ENCODE measurements at places on chromosomes 3 and 15. TPM values are rescaled to one million over a fixed set of nuclear protein-coding genes. Genes with fewer than 3 reads are reported as not detected.

The SNRPA1 gene
- total RNA-seq, result 73.5 TPM

The SLC9A9 gene
- 11.4 TPM for total RNA-seq

The ARGFX gene
- not detected for total RNA-seq

The TERB2 gene
- total RNA-seq, result not detected

The SCAPER gene
- total RNA-seq, result 58.0 TPM

DNA sequence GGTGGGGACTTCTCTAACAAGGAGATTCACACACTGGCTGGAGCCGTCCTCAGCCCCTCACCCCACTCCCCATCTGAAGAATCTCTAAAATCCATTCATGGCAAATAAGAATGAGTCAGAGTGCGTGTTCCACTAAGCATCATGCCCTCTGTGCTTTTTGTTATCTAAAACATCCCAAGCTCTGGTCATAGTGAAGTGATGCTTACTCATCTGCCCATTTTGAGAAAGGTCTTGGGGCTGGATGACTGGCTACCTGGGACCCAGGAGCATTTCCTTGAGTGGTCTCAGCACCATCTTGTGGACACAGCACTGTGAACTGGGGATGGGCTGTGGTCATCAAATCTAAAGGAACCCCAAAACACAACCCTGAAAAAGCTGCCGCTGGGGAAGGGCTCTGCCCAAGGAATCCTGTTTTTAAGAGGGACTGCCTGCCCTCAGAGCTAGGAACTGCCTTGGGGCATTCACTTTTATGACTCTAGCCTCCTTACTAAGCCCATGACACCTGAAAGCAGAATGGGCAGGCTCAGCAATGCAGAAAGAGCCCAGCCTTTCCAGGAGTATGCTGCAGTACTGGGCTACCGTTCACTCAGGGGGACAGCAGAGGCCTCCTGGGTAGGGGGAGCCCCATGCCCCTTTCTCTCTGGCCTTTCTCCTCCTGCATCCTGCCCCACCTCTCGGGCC, 53.5 kb downstream of the ZBTB38 start:
- no peak overlapping the region for H3K27ac ChIP-seq
- no peak overlapping the region for H3K4me3 ChIP-seq
- no peaks in the 10 kb centered on the region for H3K27me3 ChIP-seq
- H3K36me3 ChIP-seq, result no peaks in the 10 kb centered on the region

The IQCH gene
- total RNA-seq, result 4.5 TPM

- no peaks in the 10 kb centered on the region for H3K4me1 ChIP-seq
- H3K27ac ChIP-seq, result no peak overlapping the region
- H3K27me3 ChIP-seq, result no peaks in the 10 kb centered on the region
- H3K36me3 ChIP-seq, result no peaks in the 10 kb centered on the region
Observed at GRCh38 chr3:39671116-39671515, 138.3 kb upstream of the MYRIP start.

DNA sequence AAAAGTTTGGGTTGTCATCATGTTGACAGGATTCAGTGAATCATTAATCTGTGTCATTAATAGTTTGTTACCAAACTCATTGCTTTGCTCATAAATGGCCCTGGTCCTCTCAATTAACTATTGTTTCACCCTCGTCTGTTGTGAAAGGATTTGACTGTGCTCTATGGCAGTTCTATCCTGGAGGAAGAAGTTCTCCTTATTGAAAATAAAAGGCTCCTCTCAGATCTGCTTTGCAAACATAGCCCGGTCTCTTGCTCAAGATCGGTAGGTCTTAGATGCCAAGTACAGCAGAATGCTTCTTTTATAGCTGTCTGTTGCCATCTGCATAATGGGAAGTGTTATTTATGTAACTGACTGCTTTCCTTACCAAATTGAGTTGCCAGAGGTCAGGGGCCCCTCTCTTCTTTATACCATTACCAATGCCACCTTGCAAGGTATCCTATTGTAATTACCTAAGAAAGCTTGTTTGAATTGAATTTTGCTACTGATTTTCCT, 146.5 kb downstream of the EBLN2 start:
- peaks cover 24% of the 10 kb centered on the region for H3K4me1 ChIP-seq
- DNase-seq, result no peak
- H3K36me3 ChIP-seq, result no peaks in the 10 kb centered on the region
- no peak overlapping the region for H3K27ac ChIP-seq
- H3K27me3 ChIP-seq, result peaks cover 1% of the 10 kb centered on the region

DNA sequence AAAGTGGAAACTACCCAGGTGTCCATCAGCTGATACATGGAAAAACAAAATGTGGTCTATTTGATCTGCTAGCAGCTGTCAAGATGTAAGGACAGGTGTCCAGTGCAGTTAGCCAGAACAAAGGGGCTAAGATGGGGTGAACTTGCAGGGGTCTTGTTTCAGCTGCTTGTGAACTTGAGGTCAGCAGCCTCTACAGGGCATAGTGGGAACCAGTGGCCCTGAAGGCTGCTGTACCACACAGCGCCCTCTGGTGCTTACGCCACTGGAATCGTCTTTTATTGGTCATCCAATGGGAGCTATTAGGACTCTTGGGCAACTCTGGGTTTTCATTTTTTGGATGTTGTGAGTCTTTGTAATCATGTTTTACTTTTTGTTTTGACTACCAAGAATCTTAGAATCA, 62.2 kb upstream of the CTSH start:
- DNase-seq, result peak; percentile 82
- no peaks in the 10 kb centered on the region for H3K27me3 ChIP-seq
- no peak overlapping the region for H3K27ac ChIP-seq
- no peak overlapping the region for H3K4me3 ChIP-seq

The RBMS3 gene
- total RNA-seq, result 65.1 TPM

The CCDC33 gene
- total RNA-seq, result 0.49 TPM

The CALML4 gene
- total RNA-seq, result 4.1 TPM

DNA sequence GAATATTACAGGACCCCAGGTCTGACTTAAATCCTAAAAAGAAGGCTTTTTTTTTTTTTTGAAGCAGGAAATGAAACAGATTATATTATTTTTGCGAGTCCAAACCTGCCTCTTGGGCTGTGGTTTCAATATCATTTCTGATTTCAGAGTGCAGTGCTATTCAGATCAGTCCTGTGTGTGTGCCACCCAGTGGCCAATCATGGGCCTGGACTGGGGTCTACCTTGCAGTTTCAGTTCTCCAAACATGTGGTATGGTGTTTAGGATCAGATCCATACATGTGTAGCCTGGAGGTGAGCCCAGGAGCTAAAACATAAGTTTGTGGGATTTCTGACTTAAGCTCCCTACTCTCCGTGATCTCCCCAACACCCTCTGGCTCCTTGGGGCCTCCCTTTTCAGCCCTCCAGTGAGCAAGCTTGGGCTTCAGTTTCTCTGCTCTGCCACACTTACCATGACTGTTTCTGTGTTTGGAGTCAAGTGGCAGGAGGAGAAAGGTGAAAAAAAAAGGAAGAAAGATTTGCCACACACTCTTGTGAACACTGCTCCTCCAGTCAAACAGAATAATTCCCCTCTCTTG, 12.1 kb upstream of the THSD4 start:
- no peak overlapping the region for H3K27ac ChIP-seq
- H3K27me3 ChIP-seq, result no peaks in the 10 kb centered on the region
- no peaks in the 10 kb centered on the region for H3K4me1 ChIP-seq
- no peak overlapping the region for H3K4me3 ChIP-seq

DNA sequence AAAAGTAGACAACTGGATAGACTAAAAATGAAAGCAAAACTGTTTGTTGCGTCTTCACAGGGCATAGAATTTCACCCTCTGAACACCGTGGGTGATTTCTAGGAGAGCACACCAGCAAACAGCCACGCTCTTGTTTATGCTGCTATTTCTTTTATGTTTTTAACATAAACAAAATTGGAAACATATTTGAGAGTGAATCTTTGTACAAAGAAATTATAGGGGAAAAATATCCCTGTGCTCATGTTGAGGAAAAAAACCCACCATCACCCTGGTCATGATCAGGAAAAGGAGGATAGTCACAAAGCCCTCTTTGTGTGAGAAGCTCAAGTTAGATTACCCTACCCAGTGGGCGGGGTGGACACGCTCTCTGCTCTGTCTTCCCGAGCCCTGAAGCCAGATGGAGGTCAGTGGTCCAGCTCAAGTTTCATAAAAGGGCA, 313.3 kb downstream of the SATB1 start:
- peaks cover 6% of the 10 kb centered on the region for H3K36me3 ChIP-seq
- H3K27ac ChIP-seq, result peak overlapping the region; percentile 93
- H3K27me3 ChIP-seq, result no peaks in the 10 kb centered on the region
- H3K4me3 ChIP-seq, result no peak overlapping the region

The TM4SF18 gene
- not detected for total RNA-seq

- no peaks in the 10 kb centered on the region for H3K27me3 ChIP-seq
- no peak for DNase-seq
- H3K4me1 ChIP-seq, result no peaks in the 10 kb centered on the region
- H3K4me3 ChIP-seq, result no peak overlapping the region
- no peaks in the 10 kb centered on the region for H3K36me3 ChIP-seq
- H3K27ac ChIP-seq, result no peak overlapping the region
Observed at GRCh38 chr3:65963787-65964677, 74.7 kb downstream of the MAGI1 start.

DNA sequence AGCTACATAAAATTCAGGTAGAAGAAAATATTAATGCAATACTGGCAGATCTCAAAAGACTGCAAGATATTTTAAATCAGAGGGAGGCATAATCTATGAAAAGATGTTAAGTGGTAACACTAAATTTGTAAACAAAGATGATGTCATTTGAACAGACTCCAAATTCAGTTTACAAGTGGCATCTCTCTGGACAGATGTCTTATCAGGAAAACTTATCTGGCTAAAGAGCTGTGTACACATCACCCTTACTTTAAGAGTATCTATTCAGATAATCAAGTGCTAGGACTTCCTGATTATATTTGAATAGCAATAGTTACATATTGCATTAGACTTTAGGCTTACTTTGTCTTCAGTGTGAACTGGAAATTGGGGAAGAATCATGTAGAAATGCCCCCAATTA, 231.5 kb downstream of the WDR72 start:
- peaks cover 10% of the 10 kb centered on the region for H3K4me1 ChIP-seq
- no peak overlapping the region for H3K27ac ChIP-seq
- no peaks in the 10 kb centered on the region for H3K27me3 ChIP-seq

The CFAP100 gene
- total RNA-seq, result not detected

GRCh38 chr3:151630938-151631441, 102.7 kb upstream of the AADACL2 start:
- no peaks in the 10 kb centered on the region for H3K36me3 ChIP-seq
- DNase-seq, result no peak
- H3K4me1 ChIP-seq, result no peaks in the 10 kb centered on the region
- no peak overlapping the region for H3K4me3 ChIP-seq

- no peaks in the 10 kb centered on the region for H3K4me1 ChIP-seq
- H3K36me3 ChIP-seq, result no peaks in the 10 kb centered on the region
- peak overlapping the region; percentile 74 for H3K4me3 ChIP-seq
- no peak for DNase-seq
- peaks cover 6% of the 10 kb centered on the region for H3K27me3 ChIP-seq
Observed at GRCh38 chr3:125213946-125214542, 1.5 kb upstream of the SLC12A8 start.

- H3K4me1 ChIP-seq, result no peaks in the 10 kb centered on the region
- H3K36me3 ChIP-seq, result no peaks in the 10 kb centered on the region
- no peak overlapping the region for H3K27ac ChIP-seq
- DNase-seq, result no peak
- H3K4me3 ChIP-seq, result no peak overlapping the region
Observed at GRCh38 chr15:83999396-84000135, 236.0 kb upstream of the GOLGA6L4 start.

GRCh38 chr3:23108451-23109057, 94.6 kb upstream of the UBE2E2 start:
- no peaks in the 10 kb centered on the region for H3K4me1 ChIP-seq
- DNase-seq, result no peak
- no peak overlapping the region for H3K27ac ChIP-seq
- no peak overlapping the region for H3K4me3 ChIP-seq

The DYNLT2B gene
- 14.8 TPM for total RNA-seq

The FAM107A gene
- total RNA-seq, result not detected

The LTK gene
- total RNA-seq, result 3.2 TPM

DNA sequence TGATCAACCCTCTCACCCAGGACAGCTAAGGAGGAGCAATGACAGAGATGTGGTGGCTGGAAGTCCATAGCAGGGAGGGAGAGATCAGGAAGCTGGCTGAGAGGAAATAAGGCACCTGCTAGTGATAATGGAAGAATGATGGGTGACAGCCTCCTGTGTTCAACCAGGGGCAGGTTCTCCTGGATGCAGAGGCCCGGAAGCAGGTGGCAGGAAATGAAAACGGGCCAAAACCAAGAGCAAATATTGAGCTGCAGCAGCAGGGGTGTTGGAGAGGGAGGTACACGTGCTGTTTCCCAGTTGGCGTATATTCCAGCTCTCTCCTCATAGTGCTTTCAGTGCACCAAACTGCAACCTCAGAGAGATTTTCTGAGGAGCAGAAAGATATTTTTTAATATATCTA, 213.4 kb upstream of the TBL1XR1 start:
- peaks cover 4% of the 10 kb centered on the region for H3K27me3 ChIP-seq
- DNase-seq, result no peak
- H3K36me3 ChIP-seq, result no peaks in the 10 kb centered on the region
- H3K27ac ChIP-seq, result no peak overlapping the region
- H3K4me1 ChIP-seq, result peaks cover 5% of the 10 kb centered on the region

DNA sequence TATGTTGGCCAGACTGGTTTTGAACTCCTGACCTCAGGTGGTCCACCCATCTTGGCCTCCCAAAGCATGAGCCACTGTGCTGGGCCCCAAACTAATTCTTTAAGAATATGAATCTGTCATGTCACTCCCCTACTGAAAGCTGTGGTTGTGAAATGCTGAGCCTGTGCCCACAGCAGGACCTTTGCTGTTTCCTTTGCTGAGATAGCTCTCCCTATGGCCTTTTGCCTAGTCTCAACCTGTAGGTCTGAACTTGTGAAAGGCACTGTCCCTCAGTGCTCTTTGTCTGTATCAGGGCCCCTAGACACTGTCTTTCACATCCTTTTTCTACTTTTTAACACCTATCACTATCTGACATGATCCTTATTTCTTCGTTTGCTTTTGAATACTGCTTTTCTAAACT, 62.7 kb upstream of the CCR4 start:
- H3K4me3 ChIP-seq, result no peak overlapping the region
- H3K4me1 ChIP-seq, result peaks cover 17% of the 10 kb centered on the region
- H3K27me3 ChIP-seq, result peaks cover 19% of the 10 kb centered on the region
- peaks cover 9% of the 10 kb centered on the region for H3K36me3 ChIP-seq

- no peak overlapping the region for H3K4me3 ChIP-seq
- no peak for DNase-seq
- no peak overlapping the region for H3K27ac ChIP-seq
- peaks cover 8% of the 10 kb centered on the region for H3K36me3 ChIP-seq
- no peaks in the 10 kb centered on the region for H3K4me1 ChIP-seq
Observed at GRCh38 chr3:163476179-163476578, 1602.1 kb downstream of the SI start.

DNA sequence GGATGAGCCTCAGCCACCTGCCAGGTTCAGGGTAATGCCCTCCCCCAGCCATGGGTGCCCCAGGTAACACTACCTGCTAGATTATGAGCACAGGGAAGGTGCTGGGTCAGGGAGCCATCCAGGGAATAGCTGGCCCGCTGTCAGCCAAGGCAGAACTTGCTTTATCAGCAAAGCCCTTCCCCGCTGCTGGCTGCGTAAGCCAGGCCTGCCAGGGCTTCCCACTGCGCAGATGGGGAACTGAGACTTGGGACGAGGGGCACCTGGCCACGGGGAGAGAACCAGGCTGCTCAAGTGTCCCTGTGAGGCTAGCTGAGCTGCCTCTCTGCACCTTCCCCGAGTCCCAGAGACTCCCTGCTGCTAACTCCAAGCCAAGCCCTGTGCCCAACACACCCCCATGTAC, 45.4 kb downstream of the CACNA2D2 start:
- H3K27me3 ChIP-seq, result peaks cover 5% of the 10 kb centered on the region
- peaks cover 25% of the 10 kb centered on the region for H3K4me1 ChIP-seq
- H3K36me3 ChIP-seq, result no peaks in the 10 kb centered on the region
- no peak for DNase-seq
- no peak overlapping the region for H3K27ac ChIP-seq
- H3K4me3 ChIP-seq, result no peak overlapping the region

GRCh38 chr15:41847981-41848380, 9.3 kb downstream of the PLA2G4B start:
- no peaks in the 10 kb centered on the region for H3K4me1 ChIP-seq
- H3K36me3 ChIP-seq, result no peaks in the 10 kb centered on the region
- H3K27me3 ChIP-seq, result peaks cover 6% of the 10 kb centered on the region
- no peak overlapping the region for H3K4me3 ChIP-seq

All from glutamatergic neuron (in vitro differentiated cells).